ENCODE measurements at places on chromosomes 2 and 18. TPM values are rescaled to one million over a fixed set of nuclear protein-coding genes. Genes with fewer than 3 reads are reported as not detected.
A peak's percentile ranks its signal among the peaks of the same experiment; 100 is the strongest.

DNA sequence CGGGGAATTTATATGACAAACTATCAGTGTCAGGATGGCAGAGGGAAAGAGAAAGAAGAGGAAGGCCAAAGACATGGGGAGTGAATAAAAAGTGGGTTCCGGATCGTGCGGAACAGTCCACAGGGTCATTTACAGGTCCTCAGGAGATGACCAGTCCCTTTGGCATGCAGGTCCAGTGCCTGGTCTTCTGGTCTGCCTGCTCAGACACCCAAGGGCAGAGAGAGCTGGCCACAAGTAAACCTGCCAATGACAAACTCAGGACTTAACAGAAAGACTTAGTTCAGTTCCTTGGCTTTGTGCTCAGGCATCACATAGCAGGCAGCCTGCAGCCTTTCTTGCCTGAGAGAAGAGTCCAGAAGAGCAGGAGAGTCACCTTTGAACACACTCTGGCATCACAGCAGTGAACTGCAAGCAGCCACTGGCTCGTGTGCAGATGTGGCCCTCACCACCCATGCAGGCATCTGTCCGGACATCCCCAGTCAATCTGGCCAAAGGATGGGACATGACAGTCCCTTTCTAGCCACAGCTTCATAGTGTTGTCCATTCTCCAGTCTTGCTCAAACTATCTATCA is 14.0 kb downstream of the TMEM127 start:
- DNase-seq = peak; percentile 53

DNA sequence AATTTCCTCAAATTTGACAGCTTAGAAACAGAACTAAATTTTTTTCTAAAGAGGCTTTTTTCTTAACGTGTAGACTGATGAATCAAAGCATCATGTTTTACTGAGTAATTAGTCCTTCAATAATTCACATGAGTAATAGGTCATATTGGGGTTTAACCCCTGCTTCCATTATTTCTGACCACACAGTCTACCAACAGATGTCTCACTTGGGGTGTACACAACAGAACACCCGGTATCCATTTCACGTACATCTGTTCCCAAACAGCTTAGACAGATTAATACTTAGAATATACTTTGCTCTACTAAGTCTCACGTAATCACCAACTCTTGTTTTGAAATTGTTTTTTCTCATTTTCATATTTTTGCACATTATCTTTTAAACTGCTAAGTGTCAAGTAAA is 14.8 kb downstream of the CERKL start:
- DNase-seq = no peak

GRCh38 chr2:165874445-165875039 is 79.0 kb downstream of the TTC21B start:
- DNase-seq = peak; percentile 23

GRCh38 chr2:68272246-68272994 is 20.1 kb upstream of the PPP3R1 start:
- DNase-seq = no peak

- no peak for DNase-seq
Observed at GRCh38 chr2:177782613-177783012, 290.0 kb downstream of the PDE11A start.

DNA sequence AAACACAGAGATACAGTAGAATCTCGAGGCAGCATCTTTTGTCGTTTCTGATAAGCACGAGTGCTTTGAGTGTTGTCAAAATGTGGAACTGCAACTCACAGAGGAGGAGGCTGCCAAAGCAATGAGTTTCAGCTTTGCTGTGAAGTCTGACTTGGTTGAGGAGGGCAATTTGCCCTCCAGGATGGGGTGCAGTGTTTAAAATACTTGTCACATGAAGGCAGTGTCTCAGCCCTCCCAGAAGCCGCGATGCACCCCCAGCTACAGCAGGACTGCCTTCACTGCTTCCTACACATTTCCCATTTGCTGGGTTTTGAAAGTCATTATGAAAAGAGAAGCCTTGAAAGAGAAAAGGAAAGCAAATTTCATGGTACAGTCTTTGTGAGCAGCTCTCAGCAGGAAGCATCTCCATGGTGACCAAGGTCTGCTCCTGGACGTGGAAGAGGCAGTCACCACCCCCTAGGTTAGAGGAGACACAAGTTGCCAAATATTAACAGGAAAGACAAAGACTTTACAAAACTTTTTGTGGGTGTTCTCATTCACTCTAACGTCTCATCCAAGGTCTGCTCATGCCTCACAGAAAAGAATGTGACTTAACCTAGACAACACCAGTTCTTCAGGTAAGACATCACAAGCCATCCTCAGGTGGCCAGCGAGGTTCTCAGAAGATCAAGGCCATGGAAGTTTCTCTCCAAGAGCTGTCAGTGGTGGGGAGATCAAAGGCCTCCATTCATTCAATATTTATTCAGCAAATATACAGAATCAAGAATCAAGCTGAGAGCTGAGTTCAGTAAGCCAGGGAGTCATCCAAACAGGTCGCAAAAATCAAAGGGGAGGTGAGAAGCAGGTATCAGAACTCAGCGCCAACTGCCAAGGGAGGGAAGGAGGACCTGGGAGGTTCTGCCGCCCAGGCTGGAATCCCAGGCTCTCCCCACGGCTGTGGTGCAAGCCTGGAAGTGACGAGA is 476.0 kb downstream of the EIPR1 start:
- peak; percentile 7 for DNase-seq

DNA sequence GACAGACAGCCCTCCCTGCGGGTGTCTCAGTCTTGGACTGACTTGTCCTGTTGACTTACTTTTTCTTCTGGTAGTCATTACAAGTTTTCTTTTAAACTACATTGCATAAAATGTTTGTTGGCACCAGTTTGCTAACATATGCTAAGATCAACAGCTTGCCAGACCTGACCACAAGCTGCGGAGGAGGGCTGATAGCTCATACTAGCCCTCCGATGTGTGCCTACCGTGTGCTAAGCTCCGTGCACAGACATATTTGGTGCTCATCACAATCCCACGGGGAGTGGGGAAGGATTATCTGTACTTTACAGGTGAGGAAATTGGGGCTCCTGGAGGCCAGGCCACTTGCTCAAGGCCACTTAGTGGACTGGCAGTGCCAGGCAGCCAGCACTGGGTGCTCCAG is 72.8 kb upstream of the YPEL5 start:
- DNase-seq = no peak

- DNase-seq = no peak
Observed at GRCh38 chr2:166057370-166058164, 70.3 kb downstream of the SCN1A start.

- DNase-seq = no peak
Observed at GRCh38 chr2:210913461-210913860, 357.1 kb downstream of the CPS1 start.

- no peak for DNase-seq
Observed at GRCh38 chr18:42436222-42436765, 481.3 kb downstream of the PIK3C3 start.

DNA sequence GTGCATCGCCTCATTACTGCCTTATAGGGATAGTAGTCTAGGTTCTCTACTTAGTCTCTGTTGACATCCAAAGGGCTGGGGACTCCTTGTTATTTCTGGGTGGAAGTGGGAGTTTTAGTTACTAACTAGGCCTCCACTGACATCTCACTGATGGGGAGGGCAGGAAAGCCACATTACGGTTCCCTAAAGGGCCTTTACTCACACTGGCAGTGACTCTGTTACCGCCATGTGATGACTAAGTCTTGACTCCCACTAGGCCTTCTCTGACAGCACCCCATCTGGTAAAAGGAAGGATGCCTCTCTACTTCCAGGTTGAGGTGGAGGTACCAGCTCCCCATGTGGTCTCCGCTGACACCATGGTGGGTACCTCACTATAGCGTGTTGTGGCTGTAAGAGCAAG is 14.0 kb upstream of the BCL2L11 start:
- no peak for DNase-seq

DNA sequence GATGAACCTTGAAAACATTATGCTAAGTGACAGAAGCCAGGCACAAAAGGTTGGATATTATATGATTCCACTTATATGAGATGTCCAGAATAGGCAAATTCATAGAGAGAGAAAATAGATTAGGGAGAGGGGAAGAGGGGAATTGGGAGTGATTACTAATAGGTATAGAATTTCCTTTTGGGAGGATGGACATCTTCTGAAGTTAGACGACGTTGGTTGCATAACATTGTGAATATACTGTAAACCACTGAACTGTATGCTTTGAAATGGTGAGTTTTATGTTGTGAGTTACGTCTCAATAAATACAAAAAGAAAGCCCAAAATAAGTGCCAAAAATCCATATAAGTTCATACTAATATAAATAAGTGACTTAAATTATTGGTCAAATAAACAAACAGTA is 18.6 kb upstream of the CYP26B1 start:
- no peak for DNase-seq

The C2orf66 gene
- total RNA-seq = not detected

The SERPINB7 gene
- not detected for total RNA-seq

The TBR1 gene
- 0.37 TPM for total RNA-seq

The CXXC1 gene
- total RNA-seq = 59.3 TPM

The LRRC30 gene
- total RNA-seq = not detected

The ADAM23 gene
- total RNA-seq = 5.8 TPM

The CACNB4 gene
- 0.83 TPM for total RNA-seq

The TNFRSF11A gene
- 1.2 TPM for total RNA-seq
